ENCODE measurements at places on chromosomes 13 and 19.

DNA sequence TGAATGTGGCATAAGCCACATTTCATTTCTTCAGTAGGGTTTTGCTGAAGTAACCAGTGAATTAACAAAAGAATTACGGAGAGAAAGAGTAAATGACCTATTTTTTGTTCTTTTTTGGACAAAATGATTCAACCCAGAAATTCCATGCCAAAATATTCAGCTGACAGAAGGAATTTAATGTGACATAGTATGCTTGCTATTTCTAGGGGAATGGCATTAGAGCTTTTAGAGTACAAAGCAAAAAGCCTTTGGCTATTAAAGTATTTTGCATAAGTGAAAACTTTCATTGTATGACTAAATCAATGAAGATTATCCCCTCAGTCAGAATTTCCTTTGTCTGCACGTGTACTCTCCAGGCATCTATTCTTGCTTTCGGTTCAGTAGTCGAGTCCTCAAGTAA is 465.3 kb downstream of the COG6 start:
- DNase-seq: no peak

DNA sequence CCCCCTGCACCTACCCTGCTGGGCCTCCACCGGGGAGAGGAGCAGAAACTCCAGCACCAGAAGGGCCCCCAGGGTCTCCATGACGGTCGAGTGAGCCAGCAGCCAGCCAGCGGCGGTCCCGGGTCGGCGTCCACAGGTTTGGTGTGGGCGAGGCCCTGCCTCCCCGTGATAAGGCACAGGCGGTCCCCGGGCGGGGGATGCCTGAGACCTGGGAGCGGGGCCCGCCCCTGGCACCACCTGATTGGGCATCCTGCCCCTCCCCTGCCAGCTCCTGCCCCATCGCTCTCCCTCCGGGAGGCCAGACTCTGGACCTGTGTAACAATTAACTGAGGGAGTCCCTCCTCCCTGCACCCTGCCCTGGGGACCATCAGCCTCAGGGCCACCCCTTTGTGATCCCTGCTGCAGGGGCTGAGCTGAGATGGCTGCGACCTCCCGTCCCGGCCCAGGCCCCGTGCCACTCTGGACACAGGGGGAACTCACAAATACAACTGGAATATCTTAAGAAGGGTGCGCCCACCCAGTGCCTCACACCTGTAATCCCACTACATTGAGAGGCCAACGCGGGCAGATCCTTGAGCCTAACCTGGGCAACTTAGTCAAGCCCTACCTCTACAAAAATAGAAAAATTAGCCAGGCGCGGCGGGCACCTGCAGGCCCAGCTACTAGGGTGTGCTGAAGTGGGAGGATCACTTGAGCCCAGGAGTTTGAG is at the start of gene SMIM24:
Gene SMIM24, minus strand, starts transcription at position 143 of the 709 bp plus-strand sequence. Its CDS starts 62 bp downstream, at position 81.
- DNase-seq: no peak

GRCh38 chr13:75935805-75936204 is 299.7 kb downstream of the LMO7 start:
- DNase-seq: no peak

DNA sequence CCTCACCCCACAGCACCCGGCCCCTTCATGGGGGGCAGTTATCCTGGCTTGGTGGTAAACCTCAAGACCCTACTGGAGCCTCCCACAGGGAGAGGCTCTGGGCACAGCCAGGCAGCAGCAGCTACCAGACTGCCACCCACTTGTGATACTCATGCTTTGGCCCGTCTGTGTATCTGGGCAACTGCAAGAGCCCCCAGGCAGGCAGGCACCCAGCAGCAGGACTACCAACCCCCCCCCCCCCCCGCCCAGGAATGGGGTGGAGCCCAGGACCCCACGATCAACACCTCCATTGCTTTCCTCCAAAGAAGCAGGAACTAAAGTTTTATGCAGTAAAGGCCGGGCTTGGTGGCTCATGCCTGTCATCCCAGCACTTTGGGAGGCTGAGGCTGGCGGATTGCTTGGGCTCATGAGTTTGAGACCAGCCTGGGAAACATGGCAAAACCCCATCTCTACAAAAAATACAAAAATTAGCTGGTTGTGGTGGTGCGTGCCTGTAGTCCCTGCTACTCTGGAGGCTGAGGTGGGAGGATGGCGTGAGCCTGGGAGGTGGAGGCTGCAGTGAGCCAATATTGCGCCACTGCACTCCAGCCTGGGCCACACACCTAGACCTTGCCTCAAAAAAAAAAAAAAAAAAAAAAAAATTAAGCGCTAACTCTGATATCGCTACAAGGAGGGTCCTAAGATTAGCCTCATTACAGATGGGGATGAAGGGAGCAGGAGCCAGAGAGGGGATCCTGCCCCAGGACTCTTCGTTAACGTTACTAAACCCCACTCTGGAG is 1.1 kb upstream of the LYL1 start:
- no peak for DNase-seq

DNA sequence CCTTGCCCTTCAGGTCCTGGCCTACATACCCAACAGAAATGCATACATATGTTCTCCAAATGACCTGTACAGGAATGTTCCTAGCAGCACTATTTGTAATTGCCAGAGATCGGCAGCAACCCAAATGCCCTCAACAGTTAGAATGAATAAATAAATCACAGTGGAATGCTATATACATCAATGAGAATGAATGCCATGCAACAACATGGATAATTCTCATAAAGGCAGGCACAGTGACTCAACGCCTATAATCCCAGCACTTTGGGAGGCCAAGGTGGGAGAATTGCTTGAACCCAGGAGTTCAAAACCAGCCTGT is 18.6 kb downstream of the TEX101 start:
- DNase-seq: no peak

DNA sequence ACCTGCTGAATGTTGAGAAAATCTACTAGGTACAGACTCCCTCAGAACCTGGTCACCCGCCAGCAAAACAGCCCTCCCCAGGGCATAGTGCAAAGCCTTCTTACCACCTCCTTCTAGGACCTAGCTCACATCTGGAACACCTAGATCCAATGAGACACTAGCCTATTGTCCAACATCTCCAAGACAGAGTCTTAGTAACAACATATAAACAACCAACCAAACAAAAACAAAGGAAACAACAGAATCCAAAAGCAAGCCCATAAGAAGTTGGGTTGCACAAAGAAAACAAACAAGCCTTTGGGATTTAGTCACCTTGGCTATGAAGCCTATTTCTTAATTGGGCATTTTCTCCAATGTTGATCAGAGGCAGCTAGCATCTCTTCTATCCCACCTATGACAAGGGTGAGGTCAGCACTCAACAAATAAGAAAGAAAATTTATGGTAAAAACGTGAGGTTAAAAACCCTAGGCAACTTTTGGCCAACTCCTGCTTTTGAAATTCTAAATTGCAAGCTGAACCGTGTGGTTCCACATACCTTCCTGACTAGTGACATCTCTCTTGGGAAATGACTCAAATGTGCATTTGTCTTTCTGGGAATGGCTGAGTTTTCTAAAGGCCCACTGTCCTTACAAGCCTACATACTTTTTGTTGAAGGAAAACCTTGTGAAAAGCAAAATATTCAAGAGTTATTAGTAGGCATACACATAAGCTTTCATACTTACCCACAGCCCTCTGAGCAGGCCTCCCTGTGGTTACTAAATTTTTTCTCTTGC is 66.7 kb downstream of the FAM216B start:
- no peak for DNase-seq
